Activated T-helper 17 cell treated with anti-CD3 and anti-CD28 coated beads, Interleukin-2, amount 50 U/mL, for 72 hours (primary cell): ENCODE measurements at places on chromosomes 3 and 15. TPM values are rescaled to one million over a fixed set of nuclear protein-coding genes. Genes with fewer than 3 reads are reported as not detected.

Gene BSN
- total RNA-seq: 0.22 TPM

Gene INSYN1
- not detected for total RNA-seq

Gene CRTC3
- total RNA-seq: 50.6 TPM

Gene SCAMP5
- 5.3 TPM for total RNA-seq

Gene GABRR3
- total RNA-seq: not detected

Gene GCNT3
- total RNA-seq: not detected
